ENCODE measurements at places on chromosomes 1 and 21.

DNA sequence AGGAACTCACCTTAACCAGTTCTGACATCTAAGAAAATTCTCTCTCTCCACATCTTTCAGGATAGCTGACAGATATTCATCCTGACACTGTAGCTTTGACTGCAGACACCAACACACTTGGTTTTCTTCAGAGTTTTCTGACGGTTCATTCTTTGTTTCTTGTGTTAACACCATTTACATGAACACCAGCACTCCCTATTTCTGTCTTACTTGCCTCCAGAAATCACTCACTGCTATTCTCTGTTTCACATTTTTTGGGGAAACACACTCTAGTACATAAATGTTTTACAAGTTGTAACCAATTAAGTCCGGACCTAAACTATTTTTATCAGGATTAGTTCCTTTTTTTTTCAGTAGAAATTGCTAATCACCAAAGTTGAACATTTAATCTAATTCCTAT, 15.4 kb downstream of the FLVCR1 start:
- no peak for DNase-seq

DNA sequence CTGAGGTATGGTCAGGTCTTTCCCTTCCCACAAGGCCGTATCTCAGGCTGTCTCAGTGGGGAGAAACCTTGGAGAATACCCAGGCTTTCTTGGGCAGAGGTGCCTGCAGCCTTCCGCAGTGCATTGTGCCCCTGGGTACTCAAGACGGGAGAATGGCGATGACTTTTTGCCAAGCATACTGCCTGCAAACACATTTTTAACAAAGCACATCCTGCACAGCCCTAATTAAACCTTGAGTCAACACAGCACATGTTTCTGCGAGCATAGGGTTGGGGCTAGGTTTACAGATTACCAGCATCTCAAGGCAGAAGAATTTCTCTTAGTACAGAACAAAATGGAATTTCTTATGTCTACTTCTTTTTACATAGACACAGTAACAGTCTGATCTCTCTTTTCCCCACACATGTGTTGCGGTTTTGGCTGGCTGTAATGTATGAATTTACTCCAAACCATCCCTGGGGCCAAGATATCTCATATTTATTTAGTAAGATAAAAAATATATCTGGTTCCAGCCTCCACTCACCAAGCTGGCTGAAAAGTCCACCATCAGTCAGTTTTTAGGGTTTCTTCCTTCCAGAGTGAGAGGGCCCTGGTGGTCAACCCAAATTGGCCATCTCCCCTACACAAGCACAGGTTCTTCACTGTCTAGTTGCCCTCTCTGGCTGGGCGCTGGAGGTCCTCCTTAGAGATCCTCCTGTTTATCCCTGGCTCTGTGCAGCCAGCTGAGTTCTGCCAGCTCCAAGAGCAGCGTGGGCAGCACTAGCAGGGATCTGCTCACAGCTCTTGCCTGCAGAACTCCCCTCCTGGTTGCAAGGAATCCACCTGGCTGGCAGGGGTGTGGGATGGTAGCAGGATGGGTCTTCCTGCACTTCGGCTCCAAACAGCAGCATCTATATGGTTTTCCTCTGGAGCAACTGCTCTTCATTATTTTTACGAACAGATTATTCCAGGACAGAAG, 2.6 kb downstream of the FAAH start:
- no peak for DNase-seq

DNA sequence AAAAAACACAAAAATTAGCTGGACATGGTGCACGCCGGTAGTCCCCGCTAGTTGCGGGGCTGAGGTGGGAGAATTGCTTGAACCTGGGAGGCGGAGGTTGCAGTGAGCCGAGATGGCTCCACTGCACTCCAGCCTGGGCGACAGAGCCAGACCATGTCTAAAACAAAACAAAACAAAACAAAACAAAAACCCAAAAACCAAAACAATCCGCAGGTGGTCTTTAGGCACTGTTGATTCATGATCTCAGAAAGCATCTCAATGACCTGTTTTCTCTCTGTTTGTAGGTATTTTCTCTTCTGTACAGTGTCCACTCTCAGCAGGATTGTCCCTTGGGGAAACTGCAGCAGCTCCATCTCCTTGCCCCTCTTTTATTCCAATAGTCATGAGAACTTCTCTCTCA, 74.9 kb upstream of the ADGRL2 start:
- DNase-seq = no peak

DNA sequence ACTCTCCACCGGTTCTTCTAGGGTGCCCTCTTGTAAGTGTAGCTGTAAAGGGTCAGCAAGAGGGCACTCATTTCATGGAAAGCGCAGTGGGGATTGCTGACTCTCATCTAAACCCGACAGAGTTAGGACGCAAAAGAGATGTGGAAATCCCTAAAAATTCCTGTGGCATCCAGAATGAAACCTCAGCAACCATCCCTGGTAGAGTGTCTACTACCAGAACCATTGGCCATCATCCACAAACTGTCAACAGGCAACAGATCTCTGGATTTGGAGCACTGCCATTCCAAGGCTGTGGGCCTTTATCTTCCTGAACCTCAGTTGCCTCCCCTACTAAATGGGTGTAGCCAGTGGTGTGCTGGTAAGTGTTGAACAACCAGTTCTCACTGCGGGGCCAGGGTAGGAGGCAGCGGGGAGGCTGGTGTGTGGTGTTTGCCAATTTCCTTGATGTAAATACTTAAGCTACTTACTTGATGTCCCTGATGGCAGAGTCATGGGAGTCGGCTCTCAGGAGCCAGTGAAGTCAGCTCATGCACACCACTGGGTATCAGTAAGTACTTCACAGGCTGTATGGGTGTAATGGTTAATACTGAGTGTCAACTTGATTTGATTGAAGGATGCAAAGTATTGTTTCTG, 195.8 kb downstream of the KAZN start:
- no peak for DNase-seq

- no peak for DNase-seq
Observed at GRCh38 chr1:94001397-94002045, 92.3 kb upstream of the GCLM start.

DNA sequence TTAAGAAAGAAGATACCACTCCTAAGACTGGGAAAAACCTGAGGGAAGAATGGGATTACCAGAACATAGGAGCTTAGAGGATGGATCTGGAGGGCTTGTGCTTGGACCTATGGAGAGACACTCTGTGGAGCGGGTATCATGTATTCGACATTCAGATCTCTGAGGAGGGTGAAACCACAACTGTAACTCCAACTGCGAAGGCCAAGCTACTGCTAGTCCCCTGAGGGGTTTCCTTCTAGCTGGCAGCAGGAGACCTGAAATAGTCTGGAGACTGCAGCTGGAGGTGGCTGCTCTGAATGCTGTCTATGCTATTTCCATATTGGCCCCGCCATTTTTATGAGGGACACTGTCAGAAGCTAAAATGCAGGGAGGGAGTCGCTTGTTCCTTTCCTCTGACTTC, 462.3 kb downstream of the PTPRC start:
- no peak for DNase-seq

All from CMK (cell line).